NCI-H446 treated with DMSO at 0.1 percent for 48 hours (cell line): ENCODE measurements at places on chromosomes 13 and 19.
A peak's percentile ranks its signal among the peaks of the same experiment; 100 is the strongest.

GRCh38 chr19:28960586-28960985, 252.4 kb downstream of the UQCRFS1 start:
- no peak for DNase-seq

- peak; percentile 73 for DNase-seq
Measured at GRCh38 chr19:33795370-33796163, 1.1 kb upstream of the KCTD15 start.

DNA sequence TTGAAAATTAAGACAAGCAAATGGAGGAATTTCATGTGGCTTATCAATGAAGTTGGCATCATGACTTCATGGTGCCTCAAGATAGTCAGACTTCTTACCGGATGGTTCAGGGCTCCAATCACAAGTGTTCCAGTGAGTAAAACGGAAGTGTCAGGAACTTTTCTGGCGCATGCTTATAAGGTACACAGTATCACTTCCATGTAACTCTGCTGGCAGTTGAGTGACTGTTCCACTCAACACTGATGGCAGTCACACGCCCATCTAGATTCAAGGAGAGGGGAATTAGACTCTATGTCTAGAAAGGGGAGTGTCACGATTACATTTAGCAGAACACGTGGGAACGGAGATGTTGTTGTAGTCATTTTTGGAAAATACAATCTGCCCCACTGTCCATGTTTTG, 114.3 kb downstream of the KCTD15 start:
- DNase-seq = no peak

GRCh38 chr13:47539317-47539716, 461.8 kb downstream of the SUCLA2 start:
- DNase-seq = no peak

- no peak for DNase-seq
Measured at GRCh38 chr19:5166262-5166661, 174.3 kb downstream of the PTPRS start.

DNA sequence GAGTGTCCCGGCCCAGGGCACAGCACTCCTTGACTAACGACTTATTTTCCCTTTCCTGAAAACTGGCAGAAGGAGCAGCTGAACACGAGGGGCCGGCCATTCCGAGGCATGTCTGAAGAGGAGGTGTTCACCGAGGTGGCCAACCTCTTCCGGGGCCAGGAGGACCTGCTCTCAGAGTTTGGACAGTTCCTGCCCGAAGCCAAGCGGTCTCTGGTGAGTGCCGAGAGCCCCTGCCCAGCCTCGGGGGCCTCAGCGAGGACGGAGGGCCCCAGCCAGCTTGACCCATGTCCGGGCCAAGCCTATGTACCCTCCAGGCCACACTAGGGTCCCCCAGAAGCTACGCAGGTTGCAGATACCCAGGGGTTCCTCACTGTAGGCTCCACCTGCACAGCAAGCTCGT, 17.7 kb downstream of the SIN3B start:
- DNase-seq = no peak
